ENCODE measurements at places on chromosomes 7 and 10. TPM values are rescaled to one million over a fixed set of nuclear protein-coding genes. Genes with fewer than 3 reads are reported as not detected.

Gene ATE1
- total RNA-seq, result 76.9 TPM

Gene NOS3
- total RNA-seq, result 1.1 TPM

Gene ACHE
- 19.0 TPM for total RNA-seq

Gene STAG3
- total RNA-seq, result 1.3 TPM

Gene TSPAN15
- 86.5 TPM for total RNA-seq

Gene FAM25A
- total RNA-seq, result not detected

Gene TAS2R41
- total RNA-seq, result not detected

Gene ANKRD30A
- total RNA-seq, result not detected

Gene LANCL2
- total RNA-seq, result 18.1 TPM

Gene CD36
- total RNA-seq, result not detected

Gene TRIM73
- total RNA-seq, result 0.86 TPM
